ENCODE measurements at places on chromosomes 11 and 22.

- no peak for DNase-seq
These were observed 85.7 kb downstream of the DSCAML1 start for GRCh38 chr11:117711331-117711730.

DNA sequence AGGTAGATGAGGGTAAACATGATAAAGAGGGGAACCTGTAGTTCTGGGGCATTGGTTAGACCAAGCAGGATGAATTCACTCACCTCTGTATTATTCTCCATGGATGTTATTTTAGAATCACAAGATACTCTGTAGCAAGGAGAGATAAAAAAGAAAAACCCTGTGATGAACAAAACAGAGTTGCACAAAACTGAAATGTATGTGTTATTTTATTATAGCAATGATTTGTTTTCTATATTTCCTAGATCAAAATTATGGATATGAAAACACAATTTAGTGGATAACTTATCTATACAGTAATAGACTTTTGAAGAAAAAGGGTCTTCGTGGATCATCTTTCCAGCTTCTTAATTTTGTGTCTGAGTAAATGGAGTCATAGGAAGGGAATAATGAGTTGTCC is at the start of gene OR5B17:
TSS of gene OR5B17 (minus strand) at position 101 of the 400 bp plus-strand sequence. CDS start at position 101, 0 bp downstream.
- DNase-seq = no peak

GRCh38 chr11:119339589-119340334 is 921 bp downstream of the C1QTNF5 start:
- DNase-seq = no peak

DNA sequence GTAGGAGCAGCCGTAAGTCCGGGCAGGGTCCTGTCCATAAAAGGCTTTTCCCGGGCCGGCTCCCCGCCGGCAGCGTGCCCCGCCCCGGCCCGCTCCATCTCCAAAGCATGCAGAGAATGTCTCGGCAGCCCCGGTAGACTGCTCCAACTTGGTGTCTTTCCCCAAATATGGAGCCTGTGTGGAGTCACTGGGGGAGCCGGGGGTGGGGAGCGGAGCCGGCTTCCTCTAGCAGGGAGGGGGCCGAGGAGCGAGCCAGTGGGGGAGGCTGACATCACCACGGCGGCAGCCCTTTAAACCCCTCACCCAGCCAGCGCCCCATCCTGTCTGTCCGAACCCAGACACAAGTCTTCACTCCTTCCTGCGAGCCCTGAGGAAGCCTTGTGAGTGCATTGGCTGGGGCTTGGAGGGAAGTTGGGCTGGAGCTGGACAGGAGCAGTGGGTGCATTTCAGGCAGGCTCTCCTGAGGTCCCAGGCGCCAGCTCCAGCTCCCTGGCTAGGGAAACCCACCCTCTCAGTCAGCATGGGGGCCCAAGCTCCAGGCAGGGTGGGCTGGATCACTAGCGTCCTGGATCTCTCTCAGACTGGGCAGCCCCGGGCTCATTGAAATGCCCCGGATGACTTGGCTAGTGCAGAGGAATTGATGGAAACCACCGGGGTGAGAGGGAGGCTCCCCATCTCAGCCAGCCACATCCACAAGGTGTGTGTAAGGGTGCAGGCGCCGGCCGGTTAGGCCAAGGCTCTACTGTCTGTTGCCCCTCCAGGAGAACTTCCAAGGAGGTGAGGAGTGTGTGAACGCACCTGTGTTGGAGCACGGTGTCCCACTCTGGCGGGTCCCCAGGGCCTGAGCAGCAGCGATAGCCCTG is at the start of gene TAGLN:
TSS of gene TAGLN (plus strand) at position 318 of the 863 bp plus-strand sequence. CDS start 3,644 bp downstream, outside the sequence.
- DNase-seq = no peak

DNA sequence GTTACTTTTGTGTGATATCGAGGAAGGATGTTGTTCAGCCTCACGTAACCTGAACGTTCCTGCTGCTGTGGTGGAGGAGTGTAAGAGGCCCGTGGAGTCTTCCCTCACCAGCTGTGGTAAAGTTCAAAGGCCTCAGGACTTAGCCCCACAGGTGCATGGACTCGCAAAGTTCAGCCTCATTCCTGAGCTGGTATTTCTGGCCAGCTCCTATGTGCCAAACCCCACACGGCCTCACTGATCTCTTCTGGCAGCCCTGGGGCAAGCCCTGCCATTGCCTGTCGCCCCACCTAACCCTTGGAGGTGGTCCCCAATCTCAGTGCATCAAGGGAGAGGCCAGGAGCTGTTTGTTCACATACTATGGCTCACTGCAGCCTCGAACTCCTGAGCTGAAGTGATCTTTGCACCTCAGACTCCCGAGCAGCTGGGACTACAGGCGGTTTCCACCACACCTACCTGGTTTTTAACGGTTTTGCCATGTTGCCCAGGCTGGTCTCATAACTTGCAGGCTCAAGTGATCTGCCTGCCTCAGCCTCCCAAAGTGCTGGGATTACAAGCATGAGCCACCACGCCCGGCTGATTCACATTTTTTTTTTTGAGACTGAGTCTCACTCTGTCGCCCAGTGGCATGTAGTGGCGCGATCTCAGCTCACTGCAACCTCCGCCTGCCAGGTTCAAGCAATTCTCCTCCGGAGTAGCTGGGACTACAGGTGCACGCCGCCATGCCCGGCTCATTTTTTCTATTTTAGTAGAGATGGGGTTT is 2.2 kb downstream of the PHRF1 start:
- no peak for DNase-seq
